ENCODE measurements at places on chromosomes 6 and 20. TPM values are rescaled to one million over a fixed set of nuclear protein-coding genes. Genes with fewer than 3 reads are reported as not detected.

The VIP gene
- 0.41 TPM for total RNA-seq

DNA sequence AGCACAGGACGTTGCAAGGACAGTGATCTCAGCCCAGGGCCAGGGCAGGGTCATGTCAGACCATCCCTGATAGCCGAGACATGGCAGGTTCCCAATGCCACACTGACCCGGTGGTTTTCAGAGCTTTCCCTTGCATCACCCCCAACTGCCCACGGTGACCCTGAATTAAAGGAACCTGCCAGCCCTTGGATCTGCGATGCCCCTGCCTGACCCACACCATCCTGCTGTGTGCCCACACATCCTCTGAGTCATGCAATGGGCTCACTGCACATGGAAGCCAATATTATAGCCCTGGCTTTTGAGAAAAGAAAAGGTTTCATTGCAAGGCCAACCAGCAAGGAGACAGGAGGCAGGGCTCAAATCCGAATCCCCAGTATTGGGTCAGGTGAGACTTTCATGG lies 132.6 kb upstream of the CST7 start:
- no peak for DNase-seq

The PLG gene
- not detected for total RNA-seq

The LY6G6D gene
- total RNA-seq, result not detected

DNA sequence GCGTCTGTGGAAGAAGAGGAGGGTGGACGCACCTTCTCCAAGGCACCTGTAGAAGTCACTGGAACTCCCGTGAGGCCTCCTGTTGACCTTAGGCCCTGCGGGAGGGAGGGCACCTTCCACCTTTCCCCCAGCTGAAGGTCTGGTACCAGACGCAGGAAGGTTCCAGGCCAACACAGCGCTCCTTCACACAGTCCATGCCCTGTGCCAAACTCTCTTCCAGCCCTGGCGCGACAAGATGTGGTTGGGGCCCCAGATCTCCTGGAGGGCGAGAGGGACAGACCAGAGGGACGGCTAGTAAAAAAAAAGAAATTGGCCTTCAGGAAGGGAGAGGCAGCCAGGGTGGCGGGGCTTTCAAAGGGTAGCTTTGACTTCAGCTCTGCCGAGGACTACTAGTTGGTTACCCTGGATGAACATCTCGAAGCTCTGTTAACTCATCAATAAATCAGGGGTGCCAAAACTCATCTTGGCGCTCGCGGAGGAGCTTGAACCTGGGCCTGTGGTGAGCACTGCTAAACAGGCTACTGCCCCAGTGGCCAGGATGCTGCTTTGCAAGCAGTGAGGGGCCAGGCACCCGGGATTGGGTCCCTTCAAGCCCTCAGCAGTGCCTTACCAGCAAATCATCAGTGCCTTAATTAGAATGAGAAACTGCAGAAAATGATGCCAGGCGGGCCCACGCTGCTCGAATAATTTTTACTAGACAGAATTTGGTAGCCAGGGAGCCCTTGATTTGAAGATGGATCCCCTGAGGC lies 14.9 kb downstream of the AARS2 start:
- no peak for DNase-seq
